ENCODE measurements at places on chromosomes 3 and 15. TPM values are rescaled to one million over a fixed set of nuclear protein-coding genes. Genes with fewer than 3 reads are reported as not detected.

- peak; percentile 68 for DNase-seq
These were observed 81.8 kb downstream of the WWTR1 start for GRCh38 chr3:149575961-149576564.

- no peak for DNase-seq
These were observed 16.2 kb upstream of the NANOGP8 start for GRCh38 chr15:35101335-35101734.

PRR23A gene
- not detected for total RNA-seq

DNA sequence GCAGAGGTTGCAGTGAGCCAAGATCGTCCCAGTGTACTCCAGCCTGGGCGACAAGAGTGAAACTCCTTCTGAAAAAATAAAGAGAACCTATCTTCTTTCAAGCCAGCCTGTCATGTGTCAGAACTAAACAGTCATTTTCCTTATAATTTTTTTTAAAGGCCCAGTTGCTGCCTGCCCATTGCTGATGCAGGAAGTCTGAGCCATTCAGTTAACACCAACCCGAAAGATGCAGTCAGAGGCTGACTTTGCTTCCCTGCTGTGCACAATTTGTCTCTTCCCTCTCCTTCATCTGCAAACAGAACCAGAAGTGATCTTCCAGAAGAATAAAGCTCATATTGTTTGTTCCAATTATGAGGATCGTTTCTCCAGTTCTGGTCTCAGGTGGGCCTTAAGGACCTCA lies 220.6 kb downstream of the SLCO3A1 start:
- DNase-seq, result no peak

GRCh38 chr15:66630801-66631351 lies 65.1 kb upstream of the LCTL start:
- DNase-seq, result no peak

TLNRD1 gene
- 5.0 TPM for total RNA-seq

CLDN16 gene
- not detected for total RNA-seq

DNA sequence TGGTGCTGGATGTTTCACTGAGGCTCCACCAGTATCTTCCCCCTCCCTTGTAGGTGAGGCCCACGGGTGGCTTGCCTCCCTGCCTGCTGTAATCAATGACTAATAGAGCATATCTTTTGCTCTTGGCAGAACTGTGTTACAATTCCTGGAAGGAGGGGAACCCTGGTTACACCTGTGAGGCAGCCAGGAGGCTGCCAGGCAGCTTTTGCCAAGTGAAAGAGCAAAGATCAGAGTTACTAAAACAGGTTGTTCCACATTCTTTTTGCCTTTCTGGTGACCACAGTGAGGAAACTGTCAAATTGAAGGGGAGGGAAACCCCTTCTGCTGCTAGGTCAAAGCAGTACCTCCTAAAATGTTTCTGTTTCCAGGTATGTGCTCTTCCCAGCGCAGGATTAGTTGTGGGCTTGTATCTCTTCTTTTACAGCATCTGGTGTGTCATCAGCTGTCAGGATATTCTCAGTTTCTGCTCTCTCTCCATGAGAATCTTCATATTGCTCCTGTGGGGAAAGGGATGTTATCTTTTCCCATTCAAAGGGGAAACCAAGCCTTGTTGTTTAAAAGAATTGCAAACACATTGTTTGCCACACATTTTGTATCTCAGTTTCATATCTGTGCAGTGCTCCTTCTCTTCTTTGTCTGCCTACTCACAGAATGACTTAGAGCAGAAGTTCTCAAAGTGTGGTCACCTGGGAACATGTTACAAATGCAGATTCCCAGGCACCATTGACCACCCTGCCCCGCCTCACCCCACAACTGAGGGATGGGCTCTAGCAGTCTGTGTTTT lies 137.4 kb upstream of the UMPS start:
- DNase-seq, result no peak

- DNase-seq, result no peak
These were observed 75.1 kb downstream of the FAM174B start for GRCh38 chr15:92580521-92580920.

CPB1 gene
- total RNA-seq, result 2.7 TPM

DNA sequence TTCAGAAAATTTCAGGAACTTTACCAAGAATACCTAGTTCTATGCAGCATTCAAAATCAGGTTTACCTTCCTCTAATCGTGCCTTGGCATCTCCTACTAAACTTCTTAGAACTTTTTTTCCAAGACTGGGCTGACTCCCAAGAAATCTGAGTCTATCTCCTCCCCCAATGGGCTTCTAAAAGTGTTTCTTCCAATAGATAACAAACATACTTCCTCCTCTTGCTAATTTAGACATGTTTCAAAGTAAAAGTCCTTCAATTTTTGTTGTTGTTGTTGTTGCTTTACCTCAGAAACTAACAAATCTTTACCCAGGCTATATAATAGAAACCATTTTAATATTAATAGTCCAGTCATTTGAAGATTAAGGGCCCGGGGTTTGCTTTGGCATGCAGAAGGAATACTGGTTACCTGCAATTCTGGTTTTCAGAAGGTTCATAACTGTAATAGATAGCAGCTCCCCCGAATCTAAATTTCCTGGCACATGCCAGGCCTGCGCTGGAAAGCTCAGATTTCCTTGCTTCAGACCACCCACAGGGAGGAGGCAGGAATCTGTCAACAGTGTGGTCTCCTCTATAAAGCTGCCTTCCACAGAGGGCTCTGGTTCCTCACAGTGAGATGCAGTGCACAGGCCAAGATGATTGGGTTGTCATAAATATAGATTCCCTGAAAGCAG lies 188.7 kb downstream of the THRB start:
- no peak for DNase-seq

DNA sequence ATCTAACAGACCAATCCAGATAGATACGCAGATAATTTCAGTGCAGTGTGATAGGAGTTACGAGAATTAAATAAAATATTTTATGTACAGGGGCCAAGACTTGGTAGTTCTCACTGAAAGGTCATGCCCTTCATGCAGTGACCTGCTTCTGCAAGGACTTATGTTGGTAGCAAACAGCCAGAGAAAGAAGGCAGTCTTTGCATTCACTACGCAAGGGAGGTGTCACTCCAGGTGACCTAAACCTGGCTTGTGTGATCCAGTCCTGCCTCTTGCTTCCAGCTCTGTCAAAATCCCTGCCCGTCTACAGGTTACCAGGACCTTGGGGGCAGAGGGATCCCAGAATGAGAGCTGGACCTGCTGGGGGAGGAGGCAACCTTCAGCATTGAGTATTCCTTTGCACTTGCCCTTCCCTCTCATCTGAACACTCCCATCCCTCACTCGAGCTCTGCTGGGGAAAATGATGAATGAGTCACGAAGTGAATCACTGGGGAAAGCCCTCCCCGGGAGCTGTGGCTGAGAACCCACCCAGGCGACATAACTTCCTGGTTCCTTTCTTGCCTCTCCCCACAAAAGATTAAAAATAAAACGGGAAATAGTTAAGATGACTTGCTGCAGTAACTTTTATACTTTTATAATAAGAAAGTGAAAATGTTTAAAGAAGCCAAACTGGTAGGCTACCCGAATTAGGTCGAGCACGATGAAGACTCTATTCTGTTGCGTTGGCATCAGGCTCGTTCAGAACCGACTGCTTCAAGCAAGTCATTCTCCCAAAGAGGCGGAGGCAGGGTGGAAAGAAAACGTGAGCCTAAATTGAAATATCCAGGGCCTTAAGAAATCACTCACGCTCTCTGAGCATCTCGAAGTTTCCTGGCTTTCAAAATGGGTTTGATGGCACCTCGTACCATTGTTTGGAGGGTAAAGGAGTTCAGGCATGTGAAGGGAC lies 216.1 kb downstream of the SLCO3A1 start:
- DNase-seq, result no peak

- no peak for DNase-seq
These were observed 122.2 kb upstream of the C2CD4B start for GRCh38 chr15:62287066-62287857.

DNA sequence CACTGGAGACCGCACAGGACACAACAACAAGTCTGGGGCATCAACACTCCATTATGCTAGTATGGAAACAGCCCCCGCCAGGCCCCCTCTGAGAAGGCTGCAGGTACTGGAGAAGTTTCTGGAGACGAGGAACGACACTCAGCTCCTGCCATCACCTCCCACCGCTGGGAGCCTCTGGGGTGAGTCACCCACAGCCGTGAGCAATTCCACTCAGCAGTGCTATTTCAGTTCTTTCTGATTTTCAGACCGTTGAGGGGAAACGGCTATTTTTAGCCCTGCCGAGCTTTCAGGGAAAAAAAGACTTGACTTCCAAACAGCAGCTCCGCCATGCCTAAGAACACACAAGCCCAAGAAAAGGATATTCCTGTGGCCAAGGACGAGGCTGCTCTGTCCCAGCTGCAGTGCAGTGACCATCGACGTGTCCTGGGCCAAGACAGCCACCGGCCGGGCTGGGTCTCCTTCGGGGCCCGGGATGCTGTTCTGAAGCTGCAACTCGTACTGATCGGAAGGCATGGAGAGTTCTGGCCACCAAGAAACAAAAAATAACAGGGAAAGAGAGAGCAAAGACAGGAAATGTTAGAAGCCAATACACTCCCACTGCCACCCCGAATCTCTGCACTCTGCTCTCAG lies 40.8 kb downstream of the NUP210 start:
- peak; percentile 27 for DNase-seq

RTP4 gene
- total RNA-seq, result 1.6 TPM

GRCh38 chr3:19093084-19093483 lies 55.2 kb upstream of the KCNH8 start:
- DNase-seq, result no peak

DNA sequence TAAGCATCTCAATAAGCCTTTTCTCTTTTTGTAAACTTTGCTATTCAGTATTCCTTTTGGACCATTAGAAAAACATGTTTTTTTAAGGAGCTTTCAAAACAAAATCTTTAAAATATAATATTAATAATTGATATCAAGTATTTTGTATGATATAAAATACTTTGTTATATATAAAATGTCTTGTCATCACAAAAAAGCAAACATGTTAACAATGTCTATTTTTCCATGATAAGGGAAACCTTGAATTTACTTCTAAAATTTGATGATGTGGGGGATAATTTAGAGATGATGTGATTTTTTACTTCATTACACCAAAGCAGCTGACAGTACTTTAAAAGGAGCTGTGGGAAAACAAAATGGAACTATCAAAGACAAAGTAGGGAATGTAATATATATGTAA lies 887.7 kb downstream of the SI start:
- DNase-seq, result no peak

DNA sequence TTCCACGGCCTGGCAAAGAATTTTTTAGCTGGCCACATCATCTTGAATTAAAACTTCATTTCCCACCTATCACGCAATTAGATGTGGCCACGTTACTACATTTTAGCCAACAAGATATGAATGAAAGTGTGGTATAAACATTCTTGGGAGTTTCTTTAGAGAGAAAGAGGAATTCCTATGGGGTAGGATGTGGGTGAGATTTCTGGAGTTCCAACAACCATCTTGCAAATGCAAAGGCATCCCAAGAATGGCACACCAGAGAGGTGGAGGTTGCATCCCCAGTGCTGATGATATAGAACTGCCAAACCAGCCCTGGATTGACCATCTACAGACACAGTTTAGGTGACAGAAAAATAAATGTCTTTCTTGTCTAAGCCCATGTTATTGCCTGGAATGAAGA lies 66.3 kb upstream of the AKAP13 start:
- DNase-seq, result no peak

DNA sequence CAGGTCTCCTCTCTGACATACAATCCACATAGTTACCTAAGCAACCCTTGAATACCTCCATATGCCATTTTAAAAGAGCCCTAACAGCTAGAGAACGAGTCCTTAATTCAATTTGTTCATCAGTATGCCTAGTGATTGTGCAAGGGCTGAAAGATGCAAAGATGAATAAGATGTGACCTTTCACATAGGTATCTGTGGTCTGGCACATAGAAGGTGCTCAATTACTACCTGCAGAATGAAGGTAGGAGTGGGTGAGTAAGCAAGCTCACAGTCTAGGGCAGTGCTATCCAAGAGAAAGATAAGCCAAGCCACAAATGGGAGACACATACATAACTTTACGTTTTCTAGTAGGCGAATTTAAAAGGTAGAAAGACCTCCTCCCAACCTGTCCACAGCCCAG lies 157.9 kb downstream of the OSBPL10 start:
- DNase-seq, result no peak

PLAAT1 gene
- 6.9 TPM for total RNA-seq

DNA sequence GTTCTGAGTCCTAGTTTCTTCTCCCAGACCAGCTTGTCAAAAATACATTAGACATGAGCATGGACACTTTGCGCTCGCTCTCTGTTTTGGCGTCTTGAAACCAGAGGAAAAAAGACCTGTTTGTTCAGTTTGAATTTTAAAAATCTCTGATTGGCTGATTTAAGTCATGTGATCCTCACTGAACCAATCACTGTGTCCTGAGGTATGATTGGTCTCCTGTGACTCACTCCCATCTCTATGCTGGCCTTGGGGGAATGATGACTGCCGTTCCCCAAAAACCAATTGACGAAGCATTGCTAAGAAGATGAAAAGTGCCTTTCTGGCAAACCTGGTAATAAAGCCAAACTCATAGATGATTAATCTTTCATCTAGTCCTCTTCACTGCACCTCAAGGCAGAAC lies 256.5 kb downstream of the IL5RA start:
- DNase-seq, result no peak

GRCh38 chr15:89360294-89360971 lies 25.8 kb upstream of the POLG start:
- DNase-seq, result no peak

CSPG5 gene
- total RNA-seq, result 0.28 TPM

- DNase-seq, result no peak
These were observed 48.5 kb downstream of the TM6SF1 start for GRCh38 chr15:83155942-83156341.

DNA sequence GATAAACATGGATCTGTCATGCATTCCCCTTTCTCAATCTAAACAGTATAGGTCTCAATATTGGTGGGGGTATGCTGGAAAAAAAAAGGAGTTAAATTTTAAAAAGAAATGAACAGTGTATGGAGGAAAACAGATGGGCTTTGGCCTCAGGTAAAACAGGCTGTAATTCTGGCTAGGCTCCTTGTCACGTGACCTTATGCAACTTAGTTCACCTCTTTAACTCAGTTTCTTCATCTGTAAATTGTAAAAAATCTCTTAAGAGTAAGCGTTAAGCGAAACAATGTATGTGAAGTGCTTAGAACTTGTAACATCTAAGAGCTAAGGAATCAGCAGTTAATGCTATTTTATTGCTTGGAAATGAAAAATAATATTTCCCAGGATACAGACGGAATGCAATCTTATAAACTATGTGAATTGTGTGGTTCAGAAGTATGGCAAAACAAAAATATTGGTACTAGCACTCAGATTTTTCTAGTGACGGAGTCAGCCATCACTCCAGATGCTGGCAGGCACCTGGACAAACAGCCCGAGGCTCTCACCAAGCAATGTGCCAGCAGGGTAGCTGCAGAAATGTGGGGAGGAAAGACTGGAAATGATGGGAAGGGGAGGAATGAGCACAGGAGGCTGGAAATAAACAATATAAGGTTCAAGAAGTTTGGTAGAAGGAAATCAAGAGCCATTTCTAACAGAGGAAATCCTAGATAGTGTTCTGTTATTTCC lies 172.8 kb downstream of the USP13 start:
- no peak for DNase-seq

DNA sequence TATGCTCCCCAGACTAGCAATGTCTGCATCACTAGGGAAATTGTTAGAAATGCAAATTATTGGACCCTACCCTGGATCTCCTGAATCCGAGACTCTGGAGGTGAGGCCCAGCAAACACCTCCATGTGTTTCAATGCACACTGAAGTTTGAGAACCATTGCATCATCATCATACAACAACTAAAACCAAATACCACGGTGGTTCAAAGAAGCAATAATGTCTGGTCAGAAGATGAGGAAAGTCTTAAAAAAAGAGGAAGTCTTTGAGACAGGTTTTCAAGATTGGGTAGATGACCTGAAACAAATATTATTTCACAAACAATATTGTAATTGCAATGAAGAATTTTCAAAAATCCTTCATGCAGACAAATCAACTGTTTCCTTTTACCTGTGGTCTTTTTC lies 60.3 kb upstream of the TRA2B start:
- no peak for DNase-seq

- no peak for DNase-seq
These were observed 693 bp downstream of the DISP2 start for GRCh38 chr15:40358471-40359353.

Measured in heart right ventricle (tissue), 16 donors.